ENCODE measurements at places on chromosomes 4 and X. TPM values are rescaled to one million over a fixed set of nuclear protein-coding genes. Genes with fewer than 3 reads are reported as not detected.

DNA sequence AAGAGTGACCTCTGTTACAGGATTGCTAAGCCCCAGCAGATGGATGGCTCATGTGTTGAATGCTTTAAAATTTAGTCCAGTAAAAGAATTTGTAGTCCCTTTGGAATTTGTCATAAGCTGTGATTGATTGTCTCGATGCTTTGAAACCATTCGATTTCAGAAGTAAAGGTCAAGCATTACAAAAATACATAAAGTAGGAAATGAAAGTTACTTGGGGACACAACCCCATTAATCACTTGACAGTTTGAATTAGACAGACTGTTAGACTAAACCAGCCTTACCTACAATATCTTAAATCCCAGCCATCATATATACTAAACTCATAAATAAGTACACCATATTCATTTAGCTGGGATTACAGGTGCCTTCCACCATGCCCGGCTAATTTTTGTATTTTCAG, 6.6 kb downstream of the REST start:
- no peak for DNase-seq
- peaks cover 49% of the 10 kb centered on the region for H3K4me1 ChIP-seq
- H3K27me3 ChIP-seq: no peaks in the 10 kb centered on the region
- no peak overlapping the region for H3K4me3 ChIP-seq
- no peak overlapping the region for H3K27ac ChIP-seq

DNA sequence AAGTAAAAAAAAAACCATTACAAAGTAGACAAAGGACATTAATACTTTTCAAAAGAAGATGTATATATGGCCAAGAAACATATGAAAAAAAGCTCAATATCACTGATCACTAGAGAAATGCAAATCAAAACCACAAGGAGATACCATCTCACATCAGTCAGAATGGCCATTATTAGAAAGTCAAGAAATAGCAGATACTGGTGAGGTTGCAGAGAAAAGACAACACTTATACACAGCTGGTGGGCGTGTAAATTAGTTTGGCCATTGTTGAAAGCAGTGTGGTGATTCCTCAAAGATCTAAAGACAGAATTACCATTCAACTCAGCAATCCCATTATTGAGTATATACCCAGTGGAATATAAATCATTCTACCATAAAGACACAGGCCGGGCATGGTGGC, 39.3 kb downstream of the TASL start:
- H3K36me3 ChIP-seq: no peaks in the 10 kb centered on the region
- H3K4me3 ChIP-seq: no peak overlapping the region
- H3K4me1 ChIP-seq: no peaks in the 10 kb centered on the region
- DNase-seq: no peak

- DNase-seq: no peak
- no peak overlapping the region for H3K4me3 ChIP-seq
- no peaks in the 10 kb centered on the region for H3K36me3 ChIP-seq
These were observed 245.8 kb upstream of the GK2 start for GRCh38 chr4:79653871-79654270.

Gene MAGEA1
- not detected for polyA plus RNA-seq

Gene GASK1B
- polyA plus RNA-seq: 6.7 TPM

Gene SPANXN4
- not detected for polyA plus RNA-seq

Gene WNK3
- 0.10 TPM for polyA plus RNA-seq

DNA sequence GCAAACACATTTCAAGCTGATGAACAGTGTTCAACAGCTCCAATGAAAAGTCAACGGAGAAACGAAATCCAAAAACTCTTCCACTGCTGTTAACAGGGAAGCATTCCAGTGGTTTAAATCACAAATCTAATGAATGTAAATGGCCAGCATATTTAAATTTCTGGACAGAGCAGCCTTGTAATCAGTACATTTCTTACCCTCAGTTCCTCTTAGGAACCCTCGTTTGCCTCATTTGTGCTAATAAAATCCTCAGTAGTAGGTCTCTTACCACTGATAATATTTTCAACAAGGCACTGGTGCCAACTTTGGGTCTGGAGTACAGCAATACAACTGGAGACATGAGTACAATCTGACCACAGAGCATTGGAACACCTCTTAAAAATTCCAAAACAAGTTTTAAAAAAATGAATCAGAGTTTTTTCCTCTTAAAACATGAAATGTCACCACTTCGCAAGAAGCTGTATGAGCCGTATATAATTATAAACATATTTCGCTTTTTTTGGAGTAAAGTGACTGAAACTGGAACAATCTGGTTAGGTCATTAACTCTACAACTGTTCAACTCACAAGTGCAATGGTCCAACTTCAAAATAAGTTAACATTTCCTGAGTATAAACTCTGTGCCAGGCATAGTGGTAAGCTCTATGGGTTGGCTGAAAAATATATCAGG, 211.2 kb downstream of the CPEB2 start:
- no peak overlapping the region for H3K4me3 ChIP-seq
- H3K36me3 ChIP-seq: no peaks in the 10 kb centered on the region
- H3K27me3 ChIP-seq: no peaks in the 10 kb centered on the region

Gene SORCS2
- not detected for polyA plus RNA-seq

DNA sequence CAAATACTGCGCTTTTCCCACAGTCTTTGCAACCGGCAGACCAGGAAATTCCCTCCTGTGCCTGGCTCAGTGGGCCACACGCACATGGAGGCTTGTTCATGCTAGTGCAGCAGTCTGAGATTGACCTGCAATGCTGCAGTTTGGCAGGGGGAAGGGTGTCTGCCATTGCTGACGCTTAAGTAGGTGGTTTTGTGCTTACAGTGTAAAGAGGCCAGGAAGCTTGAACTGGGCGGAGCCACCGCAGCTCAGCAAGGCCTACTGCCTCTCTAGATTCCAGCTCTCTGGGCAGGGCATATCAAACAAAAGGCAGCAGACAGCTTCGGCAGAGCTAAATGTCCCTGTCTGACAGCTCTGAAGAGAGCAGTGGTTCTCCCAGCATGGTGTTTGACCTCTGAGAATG, 390.5 kb upstream of the TECRL start:
- H3K27ac ChIP-seq: no peak overlapping the region
- H3K4me3 ChIP-seq: no peak overlapping the region
- no peaks in the 10 kb centered on the region for H3K36me3 ChIP-seq
- H3K27me3 ChIP-seq: no peaks in the 10 kb centered on the region
- no peak for DNase-seq

GRCh38 chr4:7423391-7423790, 11.3 kb downstream of the PSAPL1 start:
- no peak overlapping the region for H3K4me3 ChIP-seq
- no peaks in the 10 kb centered on the region for H3K4me1 ChIP-seq
- H3K36me3 ChIP-seq: no peaks in the 10 kb centered on the region
- H3K27me3 ChIP-seq: no peaks in the 10 kb centered on the region
- peak; percentile 42 for DNase-seq

Gene PCDH10
- polyA plus RNA-seq: under 0.01 TPM

- H3K4me3 ChIP-seq: no peak overlapping the region
- no peaks in the 10 kb centered on the region for H3K27me3 ChIP-seq
- no peaks in the 10 kb centered on the region for H3K36me3 ChIP-seq
These were observed 31.6 kb upstream of the SOD3 start for GRCh38 chr4:24763631-24764297.

DNA sequence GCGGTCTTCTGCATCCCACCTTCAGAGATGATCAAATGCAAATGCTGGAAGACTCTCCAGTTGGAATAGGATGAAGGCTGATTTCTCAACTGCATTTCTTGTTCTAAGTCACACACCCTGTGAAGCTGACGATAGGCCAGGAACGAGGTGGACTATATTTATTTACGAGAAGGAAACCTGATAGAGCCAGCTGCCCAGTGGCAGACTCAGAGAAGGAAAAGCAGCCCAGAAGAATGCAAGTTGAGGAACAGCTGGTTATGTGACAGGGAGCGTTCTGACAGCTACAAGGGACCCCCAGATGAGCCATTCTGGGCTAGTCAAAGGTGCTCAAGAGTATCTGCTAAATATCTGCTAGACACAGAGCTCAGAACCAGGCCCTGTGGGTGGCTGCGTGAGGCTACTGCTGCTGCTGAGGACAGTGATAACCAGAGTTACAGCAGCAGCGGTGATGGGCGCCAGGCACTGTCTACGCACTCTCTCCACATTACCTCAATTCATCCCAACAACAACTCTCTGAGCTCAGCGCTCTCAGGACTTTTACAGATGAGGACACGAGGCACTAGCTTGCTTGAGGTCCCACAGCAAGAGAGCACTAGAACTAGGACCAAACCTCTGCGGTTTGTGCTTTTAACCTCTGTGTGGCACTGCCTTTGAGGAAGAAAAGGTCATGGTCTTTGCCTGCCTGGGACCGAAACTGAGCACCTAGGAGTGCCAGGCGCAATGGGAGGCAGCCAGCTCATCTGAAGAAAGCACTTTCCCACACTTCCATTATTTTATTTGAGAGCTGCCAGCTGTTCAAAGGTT, 69.0 kb downstream of the GATB start:
- H3K36me3 ChIP-seq: no peaks in the 10 kb centered on the region
- H3K4me1 ChIP-seq: peaks cover 52% of the 10 kb centered on the region
- no peak for DNase-seq

Gene MAPK10
- 4.4 TPM for polyA plus RNA-seq

- H3K27me3 ChIP-seq: no peaks in the 10 kb centered on the region
- no peak for DNase-seq
- no peak overlapping the region for H3K27ac ChIP-seq
These were observed 102.3 kb downstream of the LARP1B start for GRCh38 chr4:128163177-128164117.
